ENCODE measurements at places on chromosomes 11 and 22. TPM values are rescaled to one million over a fixed set of nuclear protein-coding genes. Genes with fewer than 3 reads are reported as not detected.

DNA sequence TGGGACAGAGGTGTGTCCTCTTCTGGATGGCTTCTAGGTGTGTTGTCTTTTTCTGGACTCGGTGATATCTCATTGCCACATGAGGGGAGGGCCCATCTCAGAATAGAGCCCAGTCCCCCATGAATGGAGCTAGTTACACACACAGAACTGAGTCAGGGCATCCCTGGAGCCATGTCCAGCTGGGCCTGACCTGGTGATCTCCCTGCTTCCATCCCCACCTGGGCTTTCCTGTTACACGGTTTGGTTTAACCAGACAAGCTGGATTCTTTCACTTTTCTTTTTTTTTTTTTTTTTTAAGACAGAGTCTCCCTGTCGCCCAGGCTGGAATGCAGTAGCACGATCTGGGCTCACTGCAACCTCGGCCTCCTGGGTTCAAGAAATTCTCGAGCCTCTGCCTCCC lies 6.1 kb upstream of the A4GALT start:
- H3K27me3 ChIP-seq, result peaks cover 47% of the 10 kb centered on the region
- no peak overlapping the region for H3K4me3 ChIP-seq
- H3K27ac ChIP-seq, result no peak overlapping the region
- no peaks in the 10 kb centered on the region for H3K4me1 ChIP-seq
- DNase-seq, result no peak
- H3K36me3 ChIP-seq, result peaks cover 3% of the 10 kb centered on the region

GRCh38 chr22:42984814-42985530 lies 30.0 kb downstream of the PACSIN2 start:
- no peaks in the 10 kb centered on the region for H3K36me3 ChIP-seq
- H3K27me3 ChIP-seq, result no peaks in the 10 kb centered on the region
- H3K27ac ChIP-seq, result no peak overlapping the region
- no peak overlapping the region for H3K4me3 ChIP-seq
- no peak for DNase-seq

Gene SLC22A9
- not detected for total RNA-seq

DNA sequence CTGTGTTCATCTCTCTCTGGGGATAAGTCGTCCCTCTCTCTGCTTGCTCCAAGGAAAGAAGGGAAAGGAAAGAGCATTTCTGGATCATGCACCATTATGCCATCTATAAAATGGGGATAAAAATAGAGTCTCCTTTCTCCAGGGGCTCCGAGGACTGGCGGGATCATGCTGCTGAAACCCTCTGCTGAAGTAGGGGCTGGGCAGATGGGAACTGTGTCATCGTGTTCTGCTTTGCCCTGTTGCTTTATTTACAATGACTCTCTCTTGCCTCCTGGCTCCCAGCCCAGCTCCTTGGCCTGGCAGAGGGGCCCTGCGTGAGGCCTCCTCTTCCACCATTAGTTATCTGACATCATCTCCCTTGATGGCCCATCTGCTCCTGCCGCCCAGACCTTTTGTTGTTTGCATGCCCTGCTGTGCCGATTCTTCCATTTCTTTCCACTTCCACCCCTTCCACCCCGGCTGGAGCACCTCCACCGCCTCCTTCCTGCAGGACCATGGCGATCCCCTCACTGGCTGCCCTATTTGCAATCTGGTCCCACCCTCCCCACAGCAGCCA lies 200.9 kb downstream of the MYO18B start:
- H3K4me3 ChIP-seq, result no peak overlapping the region
- DNase-seq, result no peak
- H3K27me3 ChIP-seq, result peaks cover 10% of the 10 kb centered on the region
- no peaks in the 10 kb centered on the region for H3K4me1 ChIP-seq

- DNase-seq, result no peak
- no peak overlapping the region for H3K27ac ChIP-seq
- no peaks in the 10 kb centered on the region for H3K36me3 ChIP-seq
- H3K4me1 ChIP-seq, result peaks cover 2% of the 10 kb centered on the region
These were observed 2.6 kb downstream of the TH start for GRCh38 chr11:2169005-2169378.

DNA sequence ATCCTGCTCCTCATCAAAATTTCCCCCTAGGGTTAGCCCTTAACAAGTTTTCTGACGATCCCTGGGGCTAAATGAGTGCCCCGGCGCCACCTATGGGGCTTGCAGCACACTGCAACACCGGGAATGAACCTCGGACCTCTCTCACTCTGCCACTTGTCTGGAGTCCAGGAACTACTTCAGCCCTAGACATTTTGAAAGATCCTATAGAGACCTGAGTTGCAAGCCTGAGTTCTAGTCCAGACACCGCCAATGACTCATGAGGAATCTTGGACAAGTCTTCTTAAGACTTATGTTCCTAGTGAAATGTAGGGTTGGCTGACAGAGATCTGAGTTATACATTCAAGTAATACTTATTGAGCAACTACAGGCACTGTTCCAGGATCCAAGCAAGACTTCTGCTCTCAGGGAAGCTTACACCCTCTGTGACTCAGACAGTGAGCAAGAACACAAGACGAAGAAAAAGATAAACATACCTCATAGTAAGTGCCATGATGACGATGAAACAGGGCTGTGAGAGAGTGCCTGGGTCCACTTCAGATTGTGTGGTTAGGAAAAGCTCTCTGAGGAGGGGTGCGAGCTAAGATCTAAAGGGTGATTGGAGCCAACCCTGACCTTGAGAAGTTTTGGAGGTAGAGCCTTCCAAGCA lies 10.2 kb upstream of the STK33 start:
- no peak for DNase-seq
- no peaks in the 10 kb centered on the region for H3K4me1 ChIP-seq
- no peak overlapping the region for H3K4me3 ChIP-seq
- H3K27me3 ChIP-seq, result peaks cover 48% of the 10 kb centered on the region
- H3K27ac ChIP-seq, result no peak overlapping the region
